Bronchus fibroblast of lung (primary cell): ENCODE measurements at places on chromosomes 1 and 21. TPM values are rescaled to one million over a fixed set of nuclear protein-coding genes. Genes with fewer than 3 reads are reported as not detected.

The PRR9 gene
- not detected in 2 replicates for total RNA-seq

The NTRK1 gene
- not detected in 2 replicates for total RNA-seq

The KCNK1 gene
- 1.8 and 2.7 TPM in 2 replicates for total RNA-seq

The LENEP gene
- not detected in 2 replicates for total RNA-seq

The FCGR3A gene
- total RNA-seq: not detected in 2 replicates

The GJA9 gene
- total RNA-seq: not detected in 2 replicates

The TNFSF4 gene
- total RNA-seq: 15.5 and 15.6 TPM in 2 replicates

The FAM131C gene
- total RNA-seq: 0.17 and 0.45 TPM in 2 replicates

The PLEKHN1 gene
- total RNA-seq: 1.2 and 1.9 TPM in 2 replicates

The GBP5 gene
- total RNA-seq: not detected in 2 replicates

The ADAMTS1 gene
- 13.5 and 15.5 TPM in 2 replicates for total RNA-seq

The SLC9C2 gene
- not detected in 2 replicates for total RNA-seq

The NR5A2 gene
- total RNA-seq: not detected in 2 replicates

The CITED4 gene
- total RNA-seq: 3.0 and 3.5 TPM in 2 replicates

The CCDC17 gene
- under 0.01 and 0.15 TPM in 2 replicates for total RNA-seq

The GPR137B gene
- 7.1 and 14.0 TPM in 2 replicates for total RNA-seq

The AKNAD1 gene
- 0.34 TPM in 1 of 2 replicates, not detected in the other for total RNA-seq

The CD1D gene
- 0.67 and 0.89 TPM in 2 replicates for total RNA-seq

The C8A gene
- not detected in 2 replicates for total RNA-seq

The NBPF26 gene
- 6.2 and 7.3 TPM in 2 replicates for total RNA-seq

The SELENBP1 gene
- total RNA-seq: 25.9 and 31.4 TPM in 2 replicates

The AQP10 gene
- total RNA-seq: not detected in 2 replicates

The LEFTY1 gene
- total RNA-seq: not detected in 2 replicates

The PHACTR4 gene
- 9.8 and 10.7 TPM in 2 replicates for total RNA-seq

The RGSL1 gene
- not detected in 2 replicates for total RNA-seq

The DDR2 gene
- total RNA-seq: 80.9 and 83.7 TPM in 2 replicates

The LCE2B gene
- not detected in 2 replicates for total RNA-seq

The CLIC6 gene
- under 0.01 and 0.15 TPM in 2 replicates for total RNA-seq

The OLIG2 gene
- not detected in 2 replicates for total RNA-seq

The HFM1 gene
- total RNA-seq: 0.34 and 1.0 TPM in 2 replicates

The LHX4 gene
- under 0.01 TPM in 1 of 2 replicates, not detected in the other for total RNA-seq

The FAM177B gene
- total RNA-seq: not detected in 2 replicates

The TMEM201 gene
- 8.8 and 9.2 TPM in 2 replicates for total RNA-seq

The ERO1B gene
- total RNA-seq: 0.30 and 1.5 TPM in 2 replicates

The RGS16 gene
- total RNA-seq: 0.15 TPM in 1 of 2 replicates, not detected in the other

The ZNF326 gene
- total RNA-seq: 3.5 and 3.7 TPM in 2 replicates

The UTS2 gene
- 0.17 TPM in 1 of 2 replicates, not detected in the other for total RNA-seq

The KRTAP12-2 gene
- total RNA-seq: not detected in 2 replicates

The MIXL1 gene
- not detected in 2 replicates for total RNA-seq

The PCP4 gene
- not detected in 2 replicates for total RNA-seq

The SPRR1A gene
- total RNA-seq: not detected in 2 replicates

The OR2G6 gene
- total RNA-seq: not detected in 2 replicates

The LCE1F gene
- total RNA-seq: not detected in 2 replicates

The WDR47 gene
- total RNA-seq: 7.3 and 8.1 TPM in 2 replicates

The VWA1 gene
- total RNA-seq: 7.1 and 7.9 TPM in 2 replicates

The F13B gene
- not detected in 2 replicates for total RNA-seq

The DOCK7 gene
- 37.6 and 39.5 TPM in 2 replicates for total RNA-seq

The MAP1LC3C gene
- total RNA-seq: 0.34 TPM in 1 of 2 replicates, not detected in the other

The CLCNKA gene
- total RNA-seq: not detected in 2 replicates

The KRTAP19-3 gene
- not detected in 2 replicates for total RNA-seq
